ENCODE measurements at places on chromosomes 13 and 19.

DNA sequence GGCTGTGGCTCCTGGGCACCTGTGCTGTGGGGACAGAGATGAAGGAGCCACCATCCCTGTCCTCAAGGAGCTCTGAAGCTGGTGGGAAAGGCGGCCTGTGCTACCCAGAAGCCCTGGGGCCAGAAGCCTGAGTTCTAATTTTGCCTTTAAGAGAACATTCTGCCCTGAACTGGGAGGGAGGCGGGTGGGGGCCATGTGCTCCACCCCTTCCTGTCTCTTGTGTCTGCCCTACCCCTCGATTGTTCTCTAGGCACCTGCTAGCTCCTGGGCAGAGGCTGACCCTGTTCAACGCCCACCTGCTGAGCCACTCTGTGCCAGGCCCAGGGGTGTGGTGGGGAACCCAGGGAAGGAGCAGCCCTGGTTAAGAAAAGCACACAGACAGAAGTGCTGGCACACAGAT is 5.9 kb downstream of the TRAPPC6A start:
- DNase-seq: no peak

DNA sequence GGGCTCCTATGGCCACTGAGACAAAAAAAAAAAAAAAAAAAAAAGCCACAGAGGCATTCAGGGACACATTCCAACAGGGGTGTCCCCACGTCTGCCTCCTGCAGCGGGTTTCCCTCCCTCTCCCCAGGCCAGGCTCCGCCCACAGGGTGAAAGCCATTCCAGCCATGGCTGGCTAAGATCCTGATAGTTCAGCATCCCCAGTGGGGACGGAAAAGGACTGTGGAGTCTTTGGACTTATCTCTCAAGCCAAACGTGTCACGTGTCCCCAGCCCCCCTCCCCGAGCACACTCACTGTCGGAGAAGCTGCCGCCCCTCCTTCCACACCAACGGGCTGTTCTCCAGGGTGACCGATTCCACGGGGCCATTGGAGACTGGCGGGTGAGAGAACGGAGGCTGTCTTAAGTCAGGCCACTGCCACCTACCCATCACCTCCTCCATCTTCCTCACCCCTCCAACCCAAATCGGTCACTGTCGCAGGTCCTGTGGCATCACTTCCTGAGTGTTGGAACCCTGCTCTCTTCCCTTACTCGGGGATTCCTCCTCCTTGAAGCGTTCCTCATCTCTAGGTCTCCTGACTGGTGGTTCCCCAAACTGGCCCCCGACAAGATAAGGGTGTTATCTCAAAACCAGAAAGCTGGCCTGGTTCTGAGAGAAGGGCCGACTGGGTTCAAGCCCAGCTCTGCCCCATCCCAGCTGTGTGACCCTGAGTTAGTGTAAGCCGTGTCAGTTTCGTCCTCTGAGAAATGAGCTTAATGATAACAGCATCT is 9.1 kb upstream of the FKRP start:
- no peak for DNase-seq

- DNase-seq: peak; percentile 44
Observed at GRCh38 chr19:57887195-57887941, 1.5 kb downstream of the ZNF814 start.

- DNase-seq: no peak
Observed at GRCh38 chr13:42478531-42479156, 95.3 kb upstream of the TNFSF11 start.

DNA sequence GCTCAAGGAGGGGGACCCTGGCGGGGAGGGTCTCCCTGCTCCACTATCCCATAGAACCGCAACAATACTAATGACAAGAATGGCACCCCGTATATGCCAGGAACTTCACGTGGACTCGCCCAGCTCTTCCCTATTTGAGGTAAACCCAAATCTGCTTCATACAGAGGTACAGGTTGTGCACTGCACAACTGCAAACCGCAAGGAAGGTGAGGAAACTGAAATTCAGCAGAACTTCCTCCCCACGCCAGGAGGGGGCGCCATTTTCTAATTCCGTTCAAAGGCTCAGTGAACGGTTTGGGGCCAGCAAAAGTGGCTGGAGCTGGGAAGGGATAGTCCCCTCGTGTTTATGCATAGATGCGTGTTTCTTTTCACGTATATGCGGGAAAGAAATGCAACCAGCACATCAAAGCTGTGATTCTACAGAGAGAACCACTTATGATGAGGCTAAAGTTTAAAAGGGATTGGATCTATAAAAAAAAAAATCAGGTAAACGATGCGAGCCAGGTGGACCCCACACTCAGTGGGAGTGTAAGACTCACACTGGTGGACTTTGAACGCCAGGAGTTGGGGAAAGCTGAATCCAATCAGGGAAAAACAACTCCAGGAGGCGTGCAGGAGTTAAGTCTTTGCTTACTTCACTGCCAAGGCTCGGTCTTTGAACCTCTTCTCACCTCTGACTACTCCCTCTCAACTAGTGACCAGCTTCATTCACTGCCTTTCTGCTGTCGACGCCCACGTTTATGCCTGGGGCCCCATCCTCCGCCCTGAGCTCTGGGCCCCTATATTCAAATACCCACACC is 20.3 kb downstream of the C19orf81 start:
- DNase-seq: no peak

DNA sequence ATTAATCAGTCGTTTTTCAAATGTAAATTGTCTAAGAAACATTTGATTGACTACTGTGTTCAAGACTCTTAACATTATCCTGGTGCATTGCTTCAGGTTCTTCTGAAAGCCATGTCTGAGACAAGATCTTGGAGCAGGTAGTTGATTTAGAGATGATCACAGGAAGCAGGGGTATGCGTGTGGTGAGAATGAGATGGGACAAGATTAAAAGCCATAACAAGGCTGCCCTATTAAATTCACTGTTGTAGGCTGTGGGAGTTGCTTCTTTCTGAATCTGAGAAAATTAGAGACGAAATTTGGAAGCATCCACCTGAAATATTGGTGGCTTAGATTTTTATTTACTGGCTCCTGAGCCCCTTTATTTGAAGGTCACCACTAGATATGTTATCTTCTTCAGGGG is 687.4 kb upstream of the SLITRK6 start:
- DNase-seq: no peak

GRCh38 chr13:27952876-27953675 is 16.0 kb downstream of the CDX2 start:
- DNase-seq: peak; percentile 40

DNA sequence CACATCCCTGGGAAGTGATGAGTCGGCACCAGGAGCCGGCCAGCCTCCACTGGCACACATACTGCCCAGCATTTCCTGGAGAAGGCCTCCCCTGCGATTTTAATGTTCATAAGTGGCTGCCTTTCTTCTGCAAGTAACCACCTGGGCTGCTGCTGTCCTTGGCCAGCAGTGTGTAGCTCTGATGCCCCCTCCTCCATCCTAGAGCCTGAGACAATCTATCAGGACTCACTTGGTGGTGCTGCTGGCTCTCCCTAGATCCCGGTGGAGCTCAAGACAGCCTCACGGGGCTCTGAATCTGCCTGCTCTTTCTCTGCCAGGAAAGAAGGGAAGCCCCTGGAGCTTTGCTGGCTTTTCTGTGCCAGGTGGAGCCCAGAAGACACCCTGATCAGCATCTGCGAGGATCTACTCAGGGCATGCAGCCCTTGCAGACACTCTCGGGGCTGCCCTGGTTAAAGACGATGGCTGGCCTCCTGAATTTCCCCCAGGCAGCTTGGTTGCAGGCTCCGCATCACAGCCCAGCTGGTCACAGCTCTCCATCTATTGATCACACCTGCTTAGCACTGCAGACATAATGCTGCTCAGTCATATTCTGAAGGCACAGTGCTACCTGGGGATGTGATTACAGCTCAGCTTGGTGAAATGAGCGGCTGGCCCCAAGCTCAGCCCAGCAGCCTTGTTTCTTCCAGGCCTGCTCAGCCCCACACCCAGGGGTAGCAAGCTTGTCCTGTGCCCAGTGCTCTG is 122.3 kb downstream of the ZDHHC20 start:
- no peak for DNase-seq

DNA sequence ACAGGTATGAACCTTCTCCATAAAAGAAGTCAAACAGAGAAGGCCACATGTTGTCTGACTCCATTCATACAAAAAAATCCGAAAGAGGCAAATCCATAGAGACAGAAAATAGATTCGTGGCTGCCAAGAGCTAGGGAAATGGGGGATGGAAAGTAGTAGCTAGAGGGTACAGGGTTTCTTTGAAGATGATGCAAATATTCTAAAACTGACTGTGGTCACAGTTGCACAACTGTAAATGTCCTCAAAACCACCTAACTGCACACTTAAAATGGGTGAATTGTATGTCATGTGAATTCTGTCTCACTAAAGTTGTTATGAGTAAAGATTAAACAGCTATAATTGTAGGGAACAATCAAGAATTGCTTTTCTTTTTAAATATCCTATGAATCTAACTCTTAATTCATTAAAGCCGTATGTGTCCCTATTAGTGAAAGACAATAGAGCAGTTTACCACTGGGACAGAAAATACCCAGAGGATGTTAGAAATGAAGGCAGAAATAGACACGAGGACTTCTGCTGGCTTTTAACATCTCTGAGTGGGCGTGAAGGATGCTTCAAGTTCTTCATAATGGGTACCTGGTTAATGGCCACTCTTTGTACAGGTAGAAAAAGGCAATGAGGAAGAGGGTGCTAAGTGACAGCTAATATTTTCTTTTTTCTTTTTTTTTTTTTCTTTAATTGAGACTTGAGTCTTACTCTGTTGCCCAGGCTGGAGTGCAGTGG is 21.2 kb downstream of the INSR start:
- no peak for DNase-seq

- DNase-seq: no peak
Observed at GRCh38 chr19:752652-753517, 2.0 kb downstream of the MISP start.

DNA sequence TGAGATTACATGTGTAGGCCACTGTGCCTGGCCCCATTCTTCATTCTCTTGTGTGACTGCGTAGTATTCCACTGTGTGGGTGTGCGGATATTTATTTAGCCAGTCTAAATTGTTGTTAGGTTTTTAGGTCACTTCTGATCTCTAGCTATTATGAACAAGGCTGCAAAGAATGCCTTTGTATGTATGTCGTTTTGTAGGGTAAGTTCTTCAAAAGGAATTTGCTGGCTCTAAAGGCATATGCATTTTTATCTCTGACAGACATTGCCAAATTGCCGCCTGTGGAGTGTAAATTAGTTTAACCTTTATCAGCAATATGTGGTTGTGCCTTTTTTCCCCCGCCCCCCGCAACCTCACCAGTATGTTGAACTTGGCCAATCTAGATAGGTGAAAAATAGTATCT is 30.3 kb upstream of the EHD2 start:
- no peak for DNase-seq
